ENCODE measurements at places on chromosomes 7 and 10. TPM values are rescaled to one million over a fixed set of nuclear protein-coding genes. Genes with fewer than 3 reads are reported as not detected.

GRCh38 chr10:71737001-71737833 is 17.6 kb upstream of the C10orf105 start:
- DNase-seq: no peak
- H3K36me3 ChIP-seq: no peaks in the 10 kb centered on the region
- no peak overlapping the region for H3K4me3 ChIP-seq
- H3K4me1 ChIP-seq: no peaks in the 10 kb centered on the region

GRCh38 chr10:126872768-126873167 is 32.5 kb upstream of the DOCK1 start:
- no peak for DNase-seq
- H3K4me1 ChIP-seq: peaks cover 8% of the 10 kb centered on the region
- no peaks in the 10 kb centered on the region for H3K36me3 ChIP-seq
- H3K27ac ChIP-seq: no peak overlapping the region

GRCh38 chr7:289209-289755 is 688 bp upstream of the FOXL3 start:
- no peak overlapping the region for H3K27ac ChIP-seq
- H3K4me3 ChIP-seq: no peak overlapping the region
- H3K27me3 ChIP-seq: peaks cover 72% of the 10 kb centered on the region
- no peaks in the 10 kb centered on the region for H3K36me3 ChIP-seq

GRCh38 chr7:42193471-42194129 is 43.4 kb downstream of the GLI3 start:
- peaks cover 48% of the 10 kb centered on the region for H3K4me1 ChIP-seq

Gene SMKR1
- 0.72 TPM for total RNA-seq
